ENCODE measurements at places on chromosomes 7 and 10. TPM values are rescaled to one million over a fixed set of nuclear protein-coding genes. Genes with fewer than 3 reads are reported as not detected.

ORAI2 gene
- total RNA-seq = 25.5 TPM

PCLO gene
- total RNA-seq = 0.52 TPM

RASA4B gene
- total RNA-seq = 44.1 TPM

TWIST1 gene
- 8.5 TPM for total RNA-seq

SLC26A5 gene
- total RNA-seq = 0.78 TPM

ZNF487 gene
- 7.1 TPM for total RNA-seq

INMT gene
- 83.0 TPM for total RNA-seq

AKR1D1 gene
- total RNA-seq = not detected

ZCCHC24 gene
- 79.3 TPM for total RNA-seq

All from aorta (tissue), 5 donors.